Activated T-cell treated with anti-CD3 and anti-CD28 coated beads for 4 hours (primary cell): ENCODE measurements at places on chromosomes 3 and 15.

GRCh38 chr15:90203922-90204321, 2.8 kb downstream of the SEMA4B start:
- no peak for DNase-seq

GRCh38 chr3:188503647-188504046, 349.7 kb downstream of the LPP start:
- DNase-seq = no peak

- DNase-seq = no peak
Observed at GRCh38 chr15:90212221-90213098, 11.3 kb downstream of the SEMA4B start.

DNA sequence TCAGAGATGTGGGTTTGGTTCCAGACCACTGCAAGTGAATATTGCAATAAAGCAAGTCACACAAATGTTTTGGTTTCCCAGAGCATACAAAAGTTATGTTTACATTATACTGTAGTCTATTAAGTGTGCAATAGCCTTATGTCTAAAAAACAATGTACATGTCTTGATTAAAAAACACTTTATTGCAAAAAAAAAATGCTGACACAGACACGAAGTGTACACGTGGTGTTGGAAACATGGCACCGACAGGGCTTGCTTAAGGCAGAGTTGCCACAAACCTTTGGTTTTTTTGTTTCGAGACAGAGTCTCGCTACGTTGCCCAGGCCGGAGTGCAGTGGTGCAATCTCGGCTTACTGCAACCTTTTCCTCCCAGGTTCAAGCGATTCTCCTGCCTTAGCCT, 50.1 kb downstream of the RAB11A start:
- DNase-seq = no peak
